ENCODE measurements at places on chromosomes 5 and 9. TPM values are rescaled to one million over a fixed set of nuclear protein-coding genes. Genes with fewer than 3 reads are reported as not detected.

NMUR2 gene
- not detected for total RNA-seq

PAEP gene
- not detected for total RNA-seq

DNA sequence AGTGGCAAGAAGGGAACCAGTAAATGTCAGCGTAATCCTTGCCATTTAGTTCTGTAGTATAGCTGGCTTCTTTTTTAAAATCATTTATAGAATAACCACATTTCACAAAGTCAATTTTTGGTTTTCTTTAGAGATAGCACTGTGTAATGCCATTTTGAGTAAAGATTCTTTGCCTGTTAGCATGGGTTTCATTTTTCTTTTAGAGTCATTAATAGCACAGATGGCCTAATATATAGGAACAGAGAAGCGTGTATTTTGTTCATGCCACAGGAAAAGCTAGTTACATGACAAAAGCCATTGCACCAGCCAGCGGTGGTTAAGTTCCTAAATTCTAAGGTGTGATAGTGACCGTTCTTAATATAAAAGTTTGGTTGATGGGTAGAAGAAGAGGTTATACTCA lies 1363.9 kb downstream of the MAT2B start:
- no peak for DNase-seq

PAX5 gene
- 8.5 TPM for total RNA-seq

SLC22A5 gene
- 11.1 TPM for total RNA-seq

- no peak for DNase-seq
Measured at GRCh38 chr9:82600536-82601292, 462.2 kb downstream of the RASEF start.

GRAMD2B gene
- 6.6 TPM for total RNA-seq

DNA sequence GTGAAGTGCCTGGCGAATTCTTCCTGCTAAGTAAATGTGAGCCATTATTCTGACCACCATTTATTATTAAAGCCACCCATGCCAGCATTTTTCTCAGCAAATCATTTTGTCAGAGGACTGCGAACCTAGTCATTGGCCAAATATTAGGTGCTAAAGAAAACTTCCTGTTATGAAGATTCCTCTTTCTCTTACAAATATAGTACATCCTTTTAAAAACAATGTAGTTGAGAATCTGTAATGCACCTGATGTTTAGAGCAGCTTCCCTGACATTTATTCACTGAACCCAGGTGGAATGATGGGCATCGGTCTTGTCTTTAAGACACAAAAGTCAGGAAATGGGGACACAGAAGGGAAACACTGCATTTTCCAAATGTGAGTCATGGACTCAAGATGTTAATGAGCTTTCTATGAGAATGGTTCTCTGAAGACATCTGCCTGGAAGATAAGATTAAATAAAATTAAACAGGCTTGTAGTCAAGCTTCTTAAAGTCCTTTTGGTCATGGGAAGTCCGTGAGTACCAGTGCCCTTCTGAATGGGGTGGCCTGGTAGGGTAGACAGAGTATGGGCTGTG lies 290.6 kb downstream of the FBXL7 start:
- DNase-seq: no peak

DNA sequence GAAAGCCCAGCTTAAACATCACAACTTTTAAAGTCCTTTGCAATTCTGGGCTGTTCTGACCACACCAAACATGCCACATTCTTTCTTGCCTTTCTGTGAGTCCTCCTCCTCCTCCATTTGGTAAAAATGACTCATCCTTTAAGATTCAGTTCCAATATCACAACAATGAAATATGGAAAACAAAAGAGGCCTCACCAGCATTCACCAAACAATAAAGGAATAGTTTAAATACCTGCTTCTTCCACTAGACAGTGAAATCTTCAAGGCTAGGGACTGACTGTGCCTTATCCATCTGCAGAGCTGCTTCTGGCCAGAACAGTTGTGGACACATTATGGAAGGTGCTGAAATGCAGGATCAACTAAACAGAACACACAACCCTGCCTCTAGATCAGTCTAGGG lies 36.0 kb downstream of the NR6A1 start:
- DNase-seq: no peak
